ENCODE measurements at places on chromosomes 16 and 17.

GRCh38 chr17:51499897-51500296 is 239.6 kb downstream of the UTP18 start:
- DNase-seq: no peak

- no peak for DNase-seq
Measured at GRCh38 chr17:507441-507840, 154.8 kb upstream of the RPH3AL start.

DNA sequence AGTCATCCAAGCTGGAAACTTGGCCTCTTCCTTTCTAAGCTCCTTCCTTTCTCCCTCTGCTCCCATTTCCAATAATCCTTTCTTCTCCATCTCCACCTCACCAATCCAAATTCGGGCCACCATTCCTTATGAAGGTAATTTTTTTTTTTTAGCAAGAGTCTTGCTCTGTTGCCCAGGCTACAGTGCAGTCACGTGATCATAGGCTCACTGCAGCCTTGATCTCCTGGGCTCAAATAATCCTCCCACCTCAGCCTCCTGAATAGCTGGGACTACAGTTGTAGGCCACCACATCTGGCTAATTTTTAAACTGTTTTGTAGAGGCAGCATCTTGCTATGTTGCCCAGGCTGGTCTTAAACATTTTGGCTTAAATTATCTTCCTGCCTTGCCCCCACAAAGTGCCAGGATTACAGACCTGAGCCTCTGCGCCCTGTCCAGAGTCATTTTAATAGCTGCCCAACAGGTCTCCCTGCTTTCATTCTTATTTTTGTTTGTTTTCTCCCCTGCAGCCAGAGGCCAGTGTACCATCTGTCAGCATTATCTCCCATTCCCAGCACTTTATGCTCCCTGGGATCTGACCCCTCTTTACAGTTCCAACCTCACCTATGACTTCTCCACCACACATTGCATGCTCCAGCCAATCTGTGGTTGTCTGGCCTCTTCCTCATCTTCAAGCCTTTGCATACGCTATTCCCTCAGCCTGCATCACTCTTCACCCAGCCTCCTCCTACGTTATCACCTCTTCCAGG is 2.3 kb upstream of the GP2 start:
- no peak for DNase-seq

DNA sequence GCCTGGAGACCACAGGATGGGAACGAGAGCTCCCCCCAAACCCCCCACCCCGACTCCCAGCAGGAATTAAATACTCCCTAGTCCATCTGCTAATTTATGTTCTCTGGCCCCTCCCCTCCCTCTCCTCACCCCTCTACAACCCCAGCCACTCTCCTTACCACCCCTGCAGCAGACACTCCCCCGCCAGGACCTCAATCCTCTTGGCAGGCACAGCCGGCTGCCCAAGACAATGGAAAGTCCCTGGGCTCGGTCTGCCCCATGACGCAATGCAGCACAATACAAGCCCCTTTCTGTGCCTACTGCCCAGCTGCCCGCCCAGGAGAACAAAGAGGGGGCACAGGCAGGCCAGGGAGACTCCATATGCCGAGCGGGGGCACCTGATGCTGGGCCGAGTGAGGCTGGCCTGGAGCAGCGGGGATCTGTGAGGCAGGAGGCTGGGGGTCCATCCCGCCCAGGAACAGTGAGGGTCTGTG is 30.3 kb upstream of the CDC42EP4 start:
- DNase-seq: no peak

- no peak for DNase-seq
Measured at GRCh38 chr17:74043976-74044375, 159.5 kb upstream of the RPL38 start.

GRCh38 chr17:37187262-37187661 is 188.5 kb upstream of the C17orf78 start:
- no peak for DNase-seq

DNA sequence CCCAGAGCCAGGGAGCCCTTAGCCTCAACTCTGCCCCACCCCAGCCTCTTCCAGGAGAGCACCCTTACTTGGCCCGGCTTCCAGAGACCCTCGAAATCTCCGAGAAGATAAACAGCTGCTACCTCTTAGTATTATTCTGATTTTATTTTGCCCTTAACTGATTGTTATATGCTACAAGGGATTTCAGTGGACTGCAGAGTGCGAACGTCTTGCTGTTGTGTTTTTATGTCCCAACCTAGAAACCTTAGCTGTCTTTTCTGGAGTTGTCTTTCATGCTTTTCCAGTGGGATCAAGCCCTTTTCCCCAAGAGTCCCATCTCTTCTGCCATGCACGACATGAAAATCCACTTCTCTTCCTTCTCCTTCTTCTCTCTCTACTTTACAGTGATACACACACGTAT is 47.0 kb downstream of the SNX20 start:
- DNase-seq: no peak

DNA sequence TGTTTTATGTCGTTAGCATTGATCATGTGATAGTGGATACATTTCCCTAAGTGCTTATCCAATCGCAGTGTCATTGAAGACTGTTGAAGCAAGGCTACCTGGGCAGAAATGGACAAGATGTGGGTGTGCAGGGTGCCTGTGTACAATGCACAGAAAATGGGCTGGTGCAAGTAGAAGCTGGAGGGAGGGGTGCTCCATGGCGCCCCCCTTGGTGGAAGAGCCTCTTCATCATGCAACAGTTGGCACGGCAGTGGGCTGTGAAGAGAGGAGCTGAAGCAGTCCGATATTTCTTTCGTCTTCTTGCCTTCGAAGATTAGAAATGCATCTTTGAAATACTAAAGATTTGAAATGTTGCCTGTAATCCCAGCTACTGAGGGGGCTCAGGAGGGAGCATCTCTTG is 100.5 kb downstream of the PLCG2 start:
- DNase-seq: no peak

DNA sequence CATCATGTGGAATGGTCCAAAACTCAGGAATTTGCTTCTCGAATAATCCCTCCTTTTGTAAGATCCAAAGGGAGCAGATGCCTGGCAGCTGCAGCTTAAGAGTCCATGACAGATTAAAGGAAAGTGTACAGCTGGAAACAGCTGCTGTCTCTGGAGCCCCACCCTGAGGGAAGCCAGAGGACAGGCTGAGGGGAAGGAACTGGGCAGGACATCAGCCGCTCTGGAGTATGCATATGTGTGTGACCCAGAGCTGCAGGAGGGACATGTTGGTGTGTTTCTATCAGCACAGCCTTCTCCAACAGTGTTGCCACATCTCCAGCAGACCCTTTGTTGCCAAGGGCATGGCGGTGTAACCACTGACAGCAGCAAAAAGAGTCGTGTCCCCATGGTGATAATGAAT is 46.2 kb downstream of the CYB561 start:
- DNase-seq: no peak

DNA sequence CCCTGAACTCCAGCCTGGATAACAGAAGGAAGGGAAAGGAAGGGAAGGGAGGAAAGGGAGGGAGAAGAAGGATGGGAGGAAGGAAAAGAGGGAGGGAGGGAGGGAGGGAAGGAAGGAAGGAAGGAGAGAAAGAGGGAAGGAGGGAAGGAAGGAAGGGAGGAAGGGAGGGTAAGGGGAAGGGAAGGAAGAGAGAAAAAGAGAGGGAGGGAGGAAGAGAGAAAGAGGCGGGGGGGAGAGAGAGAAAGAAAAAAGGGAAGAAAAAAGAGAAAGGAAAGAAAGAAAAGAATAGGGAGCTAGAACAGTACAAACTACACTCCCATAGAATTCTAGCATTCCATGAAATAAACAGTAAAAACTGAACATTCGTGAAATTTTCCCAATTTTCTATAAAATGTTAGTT is 23.1 kb upstream of the TRIM37 start:
- DNase-seq: no peak

- DNase-seq: no peak
Measured at GRCh38 chr16:66251476-66252160, 114.9 kb upstream of the CDH5 start.
